ENCODE measurements at places on chromosomes 1 and 21.

- DNase-seq: no peak
These were observed 88.2 kb downstream of the NFIA start for GRCh38 chr1:61170328-61171238.

DNA sequence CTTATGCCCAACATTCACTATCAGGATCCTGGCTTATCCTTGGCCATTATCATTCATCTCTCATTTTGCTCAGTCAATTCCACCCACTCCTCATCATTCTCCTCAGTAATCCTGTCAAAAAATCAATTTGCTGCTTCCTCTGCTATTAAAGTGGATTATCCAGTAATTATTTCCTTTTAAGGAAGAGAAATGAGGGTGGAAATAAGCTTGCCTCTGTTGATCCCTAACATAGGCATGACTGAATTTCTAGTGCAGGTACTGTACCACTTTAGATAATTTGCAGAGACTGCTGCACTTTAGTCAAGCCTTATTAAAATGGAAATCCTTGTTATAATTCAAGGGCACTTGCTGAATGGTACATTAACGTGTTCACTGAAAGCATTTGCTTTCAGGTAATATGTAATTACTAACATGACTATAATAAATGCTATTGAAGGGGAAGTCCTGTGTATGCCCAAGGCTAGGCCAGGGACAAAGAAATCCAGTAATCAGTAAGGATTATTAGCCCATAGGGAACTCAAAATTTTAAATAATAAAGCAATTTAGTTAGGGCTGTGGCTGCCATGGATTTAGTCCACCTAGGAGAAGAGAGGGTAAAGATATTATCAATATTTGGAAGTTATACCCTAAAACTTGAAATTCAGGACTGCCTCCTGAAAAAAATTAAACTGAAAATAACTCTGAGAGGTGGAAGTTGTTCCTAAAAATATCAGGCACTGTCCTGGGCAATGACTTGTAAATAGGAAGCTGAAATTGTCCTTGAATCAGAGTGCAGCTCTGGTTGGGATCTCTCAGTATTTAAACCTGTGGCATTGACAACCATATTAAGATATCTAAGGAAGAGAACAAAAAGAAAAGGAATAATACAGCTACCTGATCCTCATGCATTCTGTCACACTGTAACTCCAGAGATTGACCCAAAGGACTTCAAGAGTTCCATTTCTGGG, 43.4 kb downstream of the RGS2 start:
- no peak for DNase-seq

- DNase-seq: no peak
These were observed 104.2 kb upstream of the GCLM start for GRCh38 chr1:94013367-94013878.

DNA sequence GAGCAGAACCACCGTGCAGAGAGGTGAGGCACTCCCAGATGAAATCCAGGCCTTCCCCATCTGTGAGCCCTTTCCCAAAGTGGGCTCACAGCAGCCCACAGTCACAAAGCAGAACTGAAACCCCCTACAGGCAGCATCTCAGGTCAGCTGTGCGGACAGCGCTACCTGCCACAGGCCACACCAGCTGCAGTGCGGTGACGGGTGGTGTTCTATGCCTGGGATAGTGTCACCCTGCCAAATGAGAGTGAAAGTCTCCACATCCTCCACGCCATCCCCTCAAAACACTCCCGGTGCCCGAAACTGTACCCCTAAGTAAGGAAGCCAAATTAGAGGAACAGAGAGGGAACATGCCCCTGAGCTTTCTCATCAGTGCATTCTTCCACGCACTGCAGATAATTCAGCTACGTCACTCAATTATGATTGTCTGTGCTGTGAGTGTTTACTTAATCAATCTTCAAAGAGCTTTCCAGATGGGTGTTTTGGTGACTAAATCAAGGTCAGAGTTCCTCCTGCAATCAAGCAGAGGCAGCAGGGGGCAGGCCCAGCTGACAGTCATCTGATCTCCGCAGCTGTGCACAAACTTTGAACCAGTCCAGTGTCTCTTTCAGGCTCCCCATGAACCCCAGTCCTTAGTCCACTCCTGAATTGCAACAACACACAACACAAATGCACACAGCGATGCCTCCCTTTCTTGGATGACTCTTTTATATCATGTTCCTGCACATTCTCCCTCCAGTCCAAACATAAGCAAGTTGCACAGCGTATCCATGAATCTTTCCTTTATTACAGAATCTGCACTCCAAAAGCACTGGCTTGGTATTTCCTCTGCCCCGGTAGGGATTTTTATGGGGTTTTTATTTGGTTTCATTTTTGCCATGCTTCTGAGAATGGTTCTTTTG, 150.0 kb downstream of the TOMM20 start:
- DNase-seq: peak; percentile 90

DNA sequence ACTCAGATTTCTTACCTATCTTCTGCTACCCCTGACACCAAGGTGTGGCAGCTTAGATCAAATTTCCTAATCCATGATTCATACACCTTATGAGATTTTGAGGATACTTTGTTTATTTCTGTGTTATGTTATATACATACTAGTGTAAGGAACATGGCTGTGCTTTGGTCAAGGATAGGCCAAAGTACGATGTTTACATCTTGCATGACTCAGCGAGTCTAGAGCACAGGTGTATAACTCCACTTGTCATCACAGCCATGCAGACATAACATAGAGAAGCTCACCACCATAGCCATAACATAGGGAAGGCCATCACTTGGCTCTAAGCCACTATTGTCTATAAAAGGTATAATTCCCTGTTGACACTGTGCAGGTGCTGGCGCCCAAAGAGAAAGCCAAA, 61.2 kb downstream of the GBP6 start:
- DNase-seq: no peak

DNA sequence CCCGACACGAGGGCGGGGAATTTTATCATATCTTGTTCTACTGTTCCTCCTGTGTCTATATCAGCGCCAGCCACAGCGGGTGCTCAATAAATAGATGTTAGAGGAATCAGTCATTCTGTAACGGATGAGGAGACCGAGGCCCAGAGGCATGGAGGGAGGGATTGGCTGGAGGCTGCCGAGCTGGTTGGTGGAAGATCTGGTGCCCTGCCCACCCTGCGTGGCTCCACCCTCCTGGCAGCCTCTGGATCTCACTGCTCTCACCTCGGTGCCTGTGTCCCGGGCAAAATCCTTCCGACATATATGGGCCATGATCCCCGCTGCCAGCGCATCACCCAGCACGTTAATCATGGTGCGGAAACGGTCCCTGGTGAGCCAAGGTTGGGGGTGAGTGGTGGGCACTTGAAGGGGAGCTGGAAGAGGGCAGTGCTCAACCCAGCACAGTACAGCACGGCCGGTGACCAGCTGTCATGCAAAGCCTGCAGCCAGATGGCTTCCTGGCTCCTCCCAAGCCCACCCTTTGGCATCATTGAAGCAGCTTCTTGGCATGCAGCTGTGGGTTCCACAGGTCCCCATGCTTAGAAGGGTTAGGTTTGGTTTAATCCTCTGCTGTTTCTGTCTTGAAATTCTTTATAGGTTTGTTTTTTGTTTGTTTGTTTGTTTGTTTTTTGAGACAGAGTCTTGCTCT, 26.7 kb downstream of the PODN start:
- no peak for DNase-seq

- no peak for DNase-seq
These were observed 7.1 kb upstream of the TNR start for GRCh38 chr1:175750366-175751071.

All from suppressor macrophage (primary cell).